ENCODE measurements at places on chromosomes 6 and 20.
A peak's percentile ranks its signal among the peaks of the same experiment; 100 is the strongest.

GRCh38 chr6:10976571-10976970 lies 67.5 kb downstream of the ELOVL2 start:
- no peak for DNase-seq

DNA sequence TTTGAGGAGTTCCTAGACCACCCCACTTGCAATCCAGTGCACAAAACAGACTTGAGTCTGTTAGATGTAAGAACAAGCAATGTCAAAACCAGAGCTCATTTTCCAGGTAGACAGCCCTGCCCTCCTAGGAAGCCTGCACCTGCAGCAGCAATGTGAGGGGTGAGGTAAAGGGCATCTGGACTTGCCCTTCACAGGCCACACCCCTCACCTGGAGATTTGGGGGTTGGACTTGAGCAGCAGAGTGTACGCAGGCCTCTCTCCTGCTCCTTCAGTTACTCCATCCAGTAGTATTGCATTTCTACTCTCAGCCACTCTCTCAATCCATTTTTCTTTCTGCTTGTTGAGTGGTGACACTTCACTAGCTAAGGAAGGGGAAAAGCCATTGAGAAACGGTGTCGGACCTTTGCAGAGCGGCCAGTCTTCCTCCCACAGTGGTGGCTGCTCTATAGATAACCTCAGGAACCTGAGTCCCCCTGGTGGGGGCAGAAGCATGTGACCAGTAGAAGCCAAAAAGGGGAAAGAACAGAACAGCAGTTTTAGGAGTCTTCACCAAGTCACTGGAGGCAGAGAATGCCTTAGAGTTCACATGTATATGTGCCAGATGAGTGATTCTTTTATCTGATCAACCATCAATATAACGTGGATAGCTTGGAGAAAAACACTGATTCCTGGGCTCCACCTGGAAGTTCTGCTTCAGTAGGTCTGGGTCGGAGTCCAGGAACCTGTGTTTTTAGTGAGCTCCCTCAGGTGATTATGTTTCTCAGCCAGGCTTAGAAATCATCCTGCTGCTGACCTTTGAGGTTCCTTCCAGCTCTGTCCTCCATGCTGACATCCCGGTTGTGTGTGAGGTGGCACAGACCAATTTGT lies 28.0 kb downstream of the ARFGEF2 start:
- no peak for DNase-seq

GRCh38 chr6:148146717-148147462 lies 195.7 kb upstream of the SASH1 start:
- no peak for DNase-seq

GRCh38 chr6:71420693-71421328 lies 132.2 kb downstream of the OGFRL1 start:
- peak; percentile 96 for DNase-seq

- DNase-seq = no peak
These were observed 137.0 kb upstream of the HEY2 start for GRCh38 chr6:125612345-125612846.

DNA sequence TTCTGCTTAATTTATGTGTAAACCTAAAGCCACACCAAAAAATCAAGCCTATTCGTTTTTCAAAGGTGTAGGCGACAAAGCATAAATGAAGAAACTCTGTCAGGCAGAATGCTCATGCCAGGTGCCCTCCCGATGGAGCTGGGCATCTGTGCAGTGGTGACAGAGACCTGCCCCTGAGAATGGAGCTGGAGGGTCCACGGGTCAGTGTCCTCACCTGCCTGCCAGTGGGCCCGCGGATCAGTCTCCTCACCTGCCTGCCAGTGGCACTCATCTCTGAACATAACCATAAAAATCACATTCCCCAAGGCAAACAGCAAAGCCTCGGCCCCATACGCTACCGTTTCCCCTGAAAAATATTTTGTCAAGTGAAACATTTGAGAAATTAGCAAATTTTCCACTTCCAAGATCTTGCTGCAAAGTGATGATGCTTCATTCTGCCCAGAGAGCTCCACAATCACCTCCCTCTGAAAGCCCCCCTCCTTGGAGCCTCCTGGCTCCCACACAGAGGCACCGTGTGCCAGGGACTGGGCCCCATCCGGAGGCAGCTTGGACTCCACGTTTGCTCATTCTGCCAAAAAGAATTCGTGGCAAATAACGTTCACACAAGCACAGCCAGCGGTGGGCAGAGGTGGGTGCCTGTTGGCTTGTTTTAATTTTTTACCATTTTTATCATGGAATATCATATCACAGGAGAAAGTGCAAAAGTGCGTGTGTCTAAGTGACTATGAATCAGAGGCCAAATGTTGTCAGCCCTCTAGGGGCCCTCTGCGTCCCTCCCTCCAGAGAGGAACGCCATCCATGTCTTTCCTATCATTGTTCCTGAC lies 88.8 kb downstream of the YTHDF1 start:
- DNase-seq = no peak

DNA sequence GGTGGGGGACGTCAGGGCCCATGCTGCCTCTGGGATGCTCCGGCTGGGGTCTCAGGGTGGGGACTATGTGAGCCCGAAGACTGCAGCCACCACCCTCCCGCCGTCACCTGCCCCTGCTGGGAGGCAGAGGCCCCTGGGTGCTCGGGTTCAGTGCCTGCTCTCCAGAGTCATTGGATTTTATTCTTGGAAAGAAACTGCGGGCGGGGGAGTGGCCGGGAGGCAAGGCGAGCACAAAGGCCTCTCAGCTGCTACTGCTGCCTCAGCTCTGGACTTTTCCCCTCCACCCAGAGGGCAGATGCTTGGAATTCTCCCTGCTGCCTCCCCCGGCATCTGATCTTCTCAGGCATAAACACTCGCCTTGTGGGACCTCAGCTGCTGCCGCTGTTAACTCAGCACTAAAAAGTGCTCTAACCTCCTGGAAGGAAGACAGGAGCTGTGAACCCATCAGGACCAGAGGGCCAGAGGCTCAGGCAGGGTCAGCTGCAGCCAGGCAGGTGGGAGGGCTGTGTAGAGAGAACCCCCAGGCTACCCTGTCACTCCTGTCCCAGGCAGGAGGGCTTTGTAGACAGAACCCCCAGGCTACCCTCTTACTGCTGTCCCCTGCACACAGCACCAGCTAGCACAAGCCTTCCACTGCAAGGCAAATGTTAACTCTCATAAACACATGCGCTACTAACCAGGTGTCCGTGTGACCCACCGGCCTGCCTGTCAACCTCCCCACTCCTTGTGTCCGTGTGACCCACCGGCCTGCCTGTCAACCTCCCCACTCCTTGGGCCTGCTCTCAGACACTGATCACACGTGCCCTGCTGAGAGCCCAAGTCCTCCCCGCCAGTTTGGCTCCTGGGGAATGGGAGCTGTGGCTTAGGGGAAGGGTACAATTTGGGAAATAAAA lies 9.4 kb upstream of the FRMD1 start:
- peak; percentile 9 for DNase-seq

DNA sequence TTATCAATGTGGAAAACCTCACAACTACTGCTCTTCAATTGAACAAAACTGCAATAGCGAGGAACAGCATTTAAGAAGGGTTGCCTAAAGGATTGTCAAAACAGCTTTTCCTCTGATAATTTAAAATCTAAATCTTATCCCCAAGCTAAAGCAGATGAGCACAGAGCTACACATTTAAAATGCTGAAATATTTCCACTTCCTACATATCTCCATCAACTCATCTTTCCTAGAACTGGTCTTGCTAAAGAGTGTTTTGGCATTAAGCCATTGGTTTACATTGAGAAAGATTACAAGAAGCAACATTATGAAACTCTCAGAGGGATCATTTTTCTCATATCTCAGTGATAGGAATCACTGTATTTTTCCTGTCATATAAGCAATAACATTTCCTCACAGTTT lies 3.6 kb downstream of the OR10C1 start:
- DNase-seq = no peak

DNA sequence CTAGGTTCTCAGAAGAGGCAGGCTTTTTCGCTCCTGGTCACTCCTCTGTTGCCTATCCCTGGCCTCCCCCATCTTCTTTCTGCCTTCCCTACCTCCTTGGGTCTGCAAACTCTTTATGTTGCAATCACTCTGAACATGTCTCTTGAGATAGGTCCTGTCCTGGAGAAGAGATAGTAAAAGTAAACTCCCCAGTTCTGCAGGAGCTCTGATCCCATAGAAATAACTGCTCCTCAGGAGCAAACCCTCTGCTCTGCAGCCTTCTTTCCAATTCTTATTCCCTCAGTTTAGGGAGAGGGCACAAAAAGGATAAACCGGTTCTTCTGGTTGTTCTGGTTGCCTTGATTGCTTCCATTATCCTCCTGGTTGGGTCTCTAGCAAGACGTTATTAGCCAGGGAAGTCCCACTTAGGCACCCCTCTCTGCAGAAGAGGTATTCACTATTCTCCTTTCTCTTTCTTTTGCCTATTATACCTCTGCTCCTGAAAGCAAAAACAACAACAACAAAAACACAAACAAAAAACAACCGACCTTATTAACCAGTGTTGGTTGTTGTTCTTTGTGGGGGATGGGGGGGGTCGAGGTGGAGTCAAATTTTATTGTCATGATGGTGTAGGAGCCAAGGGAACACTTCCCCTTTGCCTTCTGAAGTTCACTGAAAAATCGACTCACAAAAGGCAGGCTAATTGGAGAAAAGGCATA lies 973 bp downstream of the TRIM38 start:
- DNase-seq = no peak

DNA sequence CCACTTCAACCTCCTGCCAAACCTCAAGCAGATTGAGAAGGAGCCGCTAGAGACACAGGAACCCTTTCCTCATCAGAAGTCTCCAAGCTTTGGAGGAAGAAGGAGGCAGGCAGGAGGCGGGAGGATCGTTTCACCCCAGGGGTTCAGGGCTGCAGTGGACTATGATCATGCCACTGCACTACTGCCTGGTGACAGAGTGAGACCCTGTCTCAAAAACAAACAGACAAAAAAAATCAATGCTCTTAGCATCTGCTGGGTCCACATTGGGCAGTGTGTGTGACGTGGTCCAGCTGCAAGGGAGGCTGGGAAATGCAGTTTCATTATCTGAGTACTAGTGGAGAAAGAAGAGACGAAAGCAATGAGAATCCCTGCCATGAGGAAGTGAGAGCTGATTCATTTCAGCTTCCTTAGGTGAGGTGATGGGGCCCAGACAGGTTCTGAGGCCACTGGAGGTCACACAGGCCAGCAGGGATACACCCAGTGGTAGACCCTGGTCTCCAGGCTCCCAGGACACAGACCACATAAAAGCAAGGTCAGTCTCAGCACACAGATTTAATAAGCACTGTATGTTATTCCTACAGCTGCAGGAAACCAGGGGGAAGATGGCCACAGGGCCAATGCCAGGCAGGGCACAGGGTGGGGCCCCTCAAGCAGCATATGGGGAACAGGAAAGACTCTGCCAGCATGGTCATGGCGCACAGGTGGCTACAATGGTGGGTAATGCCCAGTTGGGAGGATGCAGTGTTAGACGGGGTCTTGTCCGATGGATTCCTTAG lies 4.3 kb downstream of the GFRA4 start:
- no peak for DNase-seq

- peak; percentile 26 for DNase-seq
These were observed 6.9 kb upstream of the ZBTB12 start for GRCh38 chr6:31908791-31909190.

- no peak for DNase-seq
These were observed 50.5 kb downstream of the KCNK5 start for GRCh38 chr6:39178804-39179203.
